ENCODE measurements at places on chromosomes 7 and 10. TPM values are rescaled to one million over a fixed set of nuclear protein-coding genes. Genes with fewer than 3 reads are reported as not detected.
A peak's percentile ranks its signal among the peaks of the same experiment; 100 is the strongest.

GRCh38 chr7:2109251-2109872 lies 123.4 kb downstream of the MAD1L1 start:
- DNase-seq = no peak

DNA sequence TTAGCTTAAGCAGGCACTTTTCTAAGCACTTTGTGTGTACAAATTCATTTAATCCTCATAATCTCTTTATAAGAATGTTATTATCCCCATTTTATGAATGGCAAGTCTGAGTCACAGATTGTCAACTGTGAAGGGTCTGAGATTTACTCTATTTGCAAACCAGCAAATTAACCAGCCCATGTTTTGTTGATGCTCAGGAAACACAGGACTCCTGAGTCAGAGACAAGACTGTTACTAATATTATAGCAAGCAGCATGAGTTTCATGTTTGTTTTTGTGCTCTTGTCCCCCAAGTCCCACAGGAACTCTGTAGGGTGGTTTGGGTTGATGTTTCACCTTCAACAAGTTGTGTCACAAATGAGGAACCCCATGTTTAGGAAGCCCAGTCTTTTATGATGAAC lies 182.0 kb upstream of the PPP1R3A start:
- no peak for DNase-seq

DNA sequence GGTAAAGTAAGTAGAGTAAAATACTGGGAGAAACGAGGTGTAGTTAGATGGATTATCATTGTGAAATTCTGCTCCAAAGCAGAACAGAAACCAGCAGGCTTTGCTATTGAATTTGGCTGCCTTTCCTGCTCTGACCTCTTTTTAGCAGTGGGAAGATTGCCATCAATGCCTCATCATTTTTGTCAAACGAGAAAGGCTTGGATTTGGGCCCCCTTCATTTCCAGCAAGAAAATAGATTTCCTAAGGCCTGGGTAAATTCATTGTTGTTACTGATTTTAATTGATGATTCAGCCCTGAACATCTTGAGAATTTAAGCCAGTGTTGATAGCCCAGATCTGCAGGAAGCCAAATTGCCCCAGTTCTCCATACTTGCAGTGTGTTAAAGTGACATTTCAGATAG lies 35.2 kb upstream of the ASAH2 start:
- DNase-seq = no peak

DNA sequence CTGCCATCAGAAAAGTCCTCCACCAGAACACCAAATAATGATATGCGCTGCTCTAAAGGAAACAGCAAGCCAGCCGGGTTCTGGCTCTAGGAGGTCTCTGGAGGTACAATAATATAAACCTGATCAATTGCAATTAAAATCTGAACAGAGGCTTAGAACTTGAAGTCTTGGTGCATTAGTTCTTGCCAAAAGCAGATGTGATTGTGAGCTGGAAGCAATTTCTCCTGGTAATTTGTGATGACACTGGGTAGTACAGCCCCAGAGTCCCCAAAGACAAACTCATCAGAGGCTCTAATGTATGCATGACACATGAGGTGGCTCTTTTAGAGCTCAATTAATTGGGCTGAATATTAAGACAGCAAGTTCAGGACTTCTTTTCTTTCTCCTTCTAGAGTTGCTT lies 3.3 kb downstream of the ETV1 start:
- DNase-seq = no peak

DNA sequence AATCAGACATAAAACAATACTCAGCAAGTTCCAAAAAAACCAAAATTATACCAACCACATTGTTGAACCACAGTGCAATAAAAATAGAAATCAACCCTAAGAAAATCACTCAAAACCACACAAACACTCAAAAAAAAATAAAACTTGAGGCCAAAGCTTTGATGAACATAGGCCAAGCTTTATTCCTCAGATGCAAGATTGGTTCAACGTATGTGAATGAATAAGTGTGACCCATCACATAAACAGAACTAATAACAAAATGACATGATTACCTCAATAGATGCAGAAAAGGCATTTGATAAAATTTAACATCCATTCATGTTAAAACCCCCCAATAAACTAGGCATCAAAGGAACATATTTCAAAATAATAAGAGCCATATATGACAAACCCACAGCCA lies 506.1 kb upstream of the FZD8 start:
- no peak for DNase-seq

DNA sequence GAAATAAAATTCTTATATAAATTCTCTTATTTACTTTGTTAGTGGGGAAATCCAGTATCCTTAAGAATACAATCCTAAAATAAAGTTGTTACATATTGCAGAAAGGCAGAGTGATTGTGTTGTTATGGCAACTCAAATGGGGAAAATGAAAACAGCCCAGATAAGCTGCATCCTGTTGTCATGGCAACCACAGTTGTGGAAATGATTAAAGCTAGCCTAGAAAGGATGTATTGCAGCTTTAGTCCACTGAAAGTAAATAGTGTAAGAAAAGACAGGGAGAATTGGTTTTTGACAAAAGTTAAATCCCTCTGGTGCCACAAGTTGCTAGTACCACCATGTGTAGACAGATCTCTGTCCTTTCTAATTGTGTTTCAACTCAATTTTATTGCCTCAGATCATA lies 43.2 kb downstream of the BTRC start:
- DNase-seq = no peak

DNA sequence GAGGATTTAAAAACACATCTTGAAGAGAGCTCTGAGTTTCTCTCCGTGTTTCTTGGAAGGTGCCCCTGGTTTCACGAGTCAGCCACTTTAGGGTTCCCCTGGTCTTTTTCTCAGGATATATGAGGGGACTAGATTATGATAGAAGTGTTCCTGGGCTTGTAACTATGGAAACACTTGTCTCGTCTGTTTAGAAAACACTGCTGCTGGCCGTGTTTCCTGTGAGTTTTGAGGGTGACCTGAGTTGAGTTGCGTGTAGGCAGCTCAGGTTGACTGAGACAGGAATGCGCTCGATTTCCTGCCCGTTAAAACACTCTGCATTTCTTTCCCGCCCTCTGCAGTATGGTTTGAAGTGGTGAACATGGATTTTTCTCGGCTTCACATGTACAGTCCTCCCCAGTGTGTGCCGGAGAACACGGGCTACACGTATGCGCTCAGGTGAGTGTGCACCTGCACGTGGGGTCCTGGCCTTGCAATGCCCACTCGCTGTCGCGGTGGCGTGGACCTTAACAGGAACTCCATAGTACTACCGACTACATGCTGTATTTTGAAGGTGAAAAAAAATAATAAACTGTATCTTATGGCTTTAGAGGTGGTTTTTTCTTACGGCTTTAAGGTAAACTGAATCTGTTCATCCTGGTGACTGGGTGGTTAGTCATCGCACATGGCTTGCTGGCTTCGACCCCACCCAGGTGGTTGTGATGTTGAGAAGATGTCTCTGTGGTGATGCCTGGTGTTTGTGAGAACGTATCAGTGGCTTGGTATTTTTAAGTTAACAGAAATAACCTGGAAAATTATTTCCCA lies at the start of gene SUN1:
TSS of gene SUN1 (plus strand) at position 310 of the 801 bp plus-strand sequence. CDS start at position 359, 49 bp downstream.
- DNase-seq = no peak

GRCh38 chr10:31759124-31759798 lies 169.4 kb downstream of the ARHGAP12 start:
- peak; percentile 77 for DNase-seq

GRCh38 chr7:25134358-25135010 lies 9.4 kb upstream of the CYCS start:
- no peak for DNase-seq

DNA sequence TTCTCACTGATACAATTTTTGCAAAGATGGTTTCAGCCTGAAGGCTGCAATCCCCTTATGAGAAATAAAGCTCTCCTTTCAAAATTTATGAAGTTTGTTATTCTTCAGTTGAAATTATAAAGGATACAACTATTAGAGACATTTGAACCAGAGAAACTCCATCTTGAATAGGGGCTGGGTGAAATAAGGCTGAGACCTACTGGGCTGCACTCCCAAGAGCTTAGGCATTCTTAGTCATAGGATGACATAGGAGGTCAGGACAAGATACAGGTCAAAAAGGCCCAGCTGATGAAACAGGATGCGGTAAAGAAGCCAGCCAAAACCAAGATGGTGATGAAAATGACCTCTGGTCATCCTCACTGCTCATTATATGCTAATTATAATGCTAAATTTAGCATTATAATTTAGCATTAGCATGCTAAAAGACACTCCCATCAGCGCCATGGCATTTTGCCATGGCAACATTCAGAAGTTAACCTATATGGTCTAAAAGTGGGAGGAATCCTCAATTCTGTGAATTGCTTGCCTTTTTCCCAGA lies 22.4 kb upstream of the IFIT1B start:
- DNase-seq = no peak

DNA sequence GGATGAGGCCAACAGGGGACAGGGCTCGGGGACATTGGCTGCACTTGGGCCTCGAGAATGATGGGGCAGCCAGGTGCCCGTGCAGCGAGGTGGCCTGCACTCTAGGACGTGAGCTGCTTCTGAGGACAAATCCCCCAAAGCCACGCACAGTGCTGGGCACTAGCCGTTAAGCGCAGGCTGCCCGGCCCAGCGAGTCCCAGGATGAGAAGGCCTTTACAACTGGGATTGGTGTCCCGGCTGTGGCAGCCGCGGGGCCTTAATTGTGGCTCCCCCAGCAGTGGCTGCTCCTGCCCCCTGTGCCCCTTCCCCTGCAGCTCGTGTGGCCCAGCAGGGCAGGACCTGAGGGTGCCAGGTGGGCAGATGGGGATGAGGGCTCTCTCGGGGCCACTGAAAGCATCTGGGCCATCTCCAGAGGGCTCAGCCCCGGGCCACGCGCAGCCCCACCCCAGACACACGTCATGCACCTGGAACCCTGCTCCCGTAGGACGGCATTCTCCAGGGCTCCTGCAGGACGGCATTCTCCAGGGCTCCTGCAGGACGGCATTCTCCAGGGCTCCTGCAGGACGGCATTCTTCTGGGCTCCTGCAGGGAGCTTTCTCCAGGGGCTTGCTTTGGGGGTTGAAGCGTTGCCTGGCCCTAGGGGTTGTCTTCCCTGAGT lies 6.6 kb downstream of the PWWP2B start:
- no peak for DNase-seq

DNA sequence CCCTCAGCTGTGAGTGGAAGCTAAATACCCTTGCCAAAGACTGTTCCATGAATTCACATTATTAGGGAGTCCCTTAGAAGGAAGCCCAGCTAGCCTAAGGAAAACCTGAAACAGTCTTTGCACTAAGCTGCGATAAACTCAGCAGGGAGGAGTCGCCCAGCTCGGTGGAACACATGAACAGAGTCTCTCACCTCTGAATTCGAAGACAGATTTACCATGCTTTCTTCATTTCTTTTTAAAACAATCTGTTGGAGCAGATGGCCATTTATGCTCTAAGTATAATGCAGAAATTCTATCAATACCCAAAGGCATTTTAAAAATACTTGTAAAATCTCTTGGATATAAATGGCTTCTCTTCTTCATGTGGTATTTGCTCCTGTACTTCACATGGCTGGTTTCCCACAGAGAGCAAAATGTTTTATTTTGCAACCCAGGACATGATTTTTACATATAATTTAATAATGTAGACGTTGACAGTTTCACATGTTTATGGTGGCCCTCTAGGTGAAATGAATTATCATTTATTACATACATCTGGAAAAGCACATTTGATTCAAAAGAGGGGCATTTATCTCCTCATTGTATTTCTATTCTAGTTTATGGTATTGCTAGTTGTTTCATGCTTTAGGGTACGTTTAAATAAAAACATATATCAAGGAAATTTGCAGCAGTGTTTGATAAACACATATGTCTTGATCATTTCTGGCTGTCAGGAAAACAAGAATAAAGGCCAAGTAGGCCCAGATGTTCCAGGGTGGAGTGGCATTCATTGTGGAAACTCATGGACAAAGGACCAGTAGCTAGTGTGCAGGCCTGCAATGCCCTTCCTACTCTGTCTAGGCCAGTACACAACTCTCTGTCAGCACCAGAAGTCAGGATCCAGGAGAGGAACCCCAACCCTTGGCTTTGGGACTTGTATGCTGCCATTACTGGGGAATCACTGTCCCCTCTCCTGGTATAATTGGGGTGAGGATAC lies 52.2 kb downstream of the LRGUK start:
- no peak for DNase-seq

DNA sequence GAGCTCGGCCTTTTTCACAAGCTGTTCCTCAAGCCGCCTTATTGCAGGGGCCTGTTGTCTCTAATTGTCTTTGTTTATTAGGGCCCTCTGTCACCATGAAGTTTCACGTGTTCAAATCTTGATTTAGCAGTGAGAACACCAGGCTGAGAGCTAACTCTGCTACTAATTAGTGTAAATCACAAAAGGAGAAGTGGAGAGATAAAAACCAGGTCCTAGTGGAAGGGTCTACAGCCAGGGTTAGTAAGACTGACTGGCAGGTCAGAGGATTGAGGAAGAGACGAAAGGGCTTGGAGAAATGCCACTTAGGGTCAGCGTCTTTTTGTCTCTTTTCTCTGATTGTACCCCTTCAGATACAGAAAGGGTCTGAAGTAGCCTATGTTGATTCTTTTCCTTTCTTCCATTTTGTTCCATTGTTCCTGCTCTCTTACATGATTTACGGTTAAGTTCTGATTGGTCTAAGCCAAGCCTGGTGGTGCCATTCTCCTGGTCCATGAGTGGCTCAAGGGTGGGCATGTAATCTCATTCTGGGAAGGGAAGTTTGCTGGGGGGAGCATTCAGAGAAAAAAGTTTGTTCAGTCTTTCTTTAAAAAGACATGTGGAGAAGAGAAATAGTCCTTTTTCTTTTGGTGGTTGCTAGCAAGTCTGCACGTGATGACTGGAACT lies 21.3 kb downstream of the SSMEM1 start:
- no peak for DNase-seq

DNA sequence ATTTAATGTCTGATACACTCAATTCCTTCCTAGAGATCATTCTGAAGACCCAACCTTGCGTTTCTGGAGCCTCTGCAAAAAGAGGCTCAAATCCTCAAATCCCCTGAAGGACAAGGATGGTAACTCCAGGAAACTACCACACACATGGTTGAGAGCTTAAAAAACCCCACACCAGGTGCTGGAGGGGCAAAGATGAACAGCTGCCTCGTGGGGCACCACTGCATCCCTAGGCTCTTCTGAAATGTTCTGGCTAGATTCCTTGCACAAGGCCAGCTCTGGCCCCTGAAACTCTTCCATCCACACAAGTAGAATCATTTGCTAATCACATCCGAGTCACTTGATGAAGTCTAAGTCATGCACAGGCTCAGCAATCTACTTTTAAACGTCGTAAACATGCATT lies 286.6 kb downstream of the ELMO1 start:
- DNase-seq = no peak

DNA sequence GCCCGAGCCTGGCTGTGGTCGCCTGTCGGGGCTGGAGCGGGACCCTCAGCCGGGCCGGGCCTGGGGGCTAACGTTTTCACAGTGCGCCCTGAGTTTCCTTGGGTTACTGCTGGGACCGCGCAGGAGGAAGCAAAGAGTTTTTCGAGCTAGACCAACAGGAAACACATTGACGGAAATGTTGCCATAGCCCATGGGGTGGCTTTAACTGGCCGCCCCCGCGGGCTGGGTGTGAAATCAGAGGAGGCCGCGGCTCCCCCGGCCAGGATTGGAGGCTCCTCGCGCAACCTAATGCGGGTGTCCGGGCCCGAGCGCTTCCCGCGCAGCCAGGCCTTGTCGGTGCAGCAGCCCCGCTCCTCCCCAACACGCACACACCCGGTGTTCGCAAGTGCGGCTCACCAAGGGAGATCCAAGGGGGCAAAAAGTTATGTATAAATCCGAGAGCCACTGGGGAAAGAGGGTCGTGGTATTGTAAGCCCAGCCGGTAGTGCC lies 1.9 kb downstream of the HHEX start:
- DNase-seq = peak; percentile 60

The PKD2L1 gene
- total RNA-seq = 0.20 TPM

The SLC18A3 gene
- total RNA-seq = not detected

The ADRB1 gene
- 0.13 TPM for total RNA-seq

The RPS24 gene
- 1,949 TPM for total RNA-seq

The TMEM273 gene
- total RNA-seq = not detected

The SERPINE1 gene
- 13.0 TPM for total RNA-seq

The GDF10 gene
- 0.20 TPM for total RNA-seq
